ENCODE measurements at places on chromosomes 7 and 10.
A peak's percentile ranks its signal among the peaks of the same experiment; 100 is the strongest.

GRCh38 chr7:35405461-35405860 is 151.6 kb upstream of the TBX20 start:
- DNase-seq, result no peak

DNA sequence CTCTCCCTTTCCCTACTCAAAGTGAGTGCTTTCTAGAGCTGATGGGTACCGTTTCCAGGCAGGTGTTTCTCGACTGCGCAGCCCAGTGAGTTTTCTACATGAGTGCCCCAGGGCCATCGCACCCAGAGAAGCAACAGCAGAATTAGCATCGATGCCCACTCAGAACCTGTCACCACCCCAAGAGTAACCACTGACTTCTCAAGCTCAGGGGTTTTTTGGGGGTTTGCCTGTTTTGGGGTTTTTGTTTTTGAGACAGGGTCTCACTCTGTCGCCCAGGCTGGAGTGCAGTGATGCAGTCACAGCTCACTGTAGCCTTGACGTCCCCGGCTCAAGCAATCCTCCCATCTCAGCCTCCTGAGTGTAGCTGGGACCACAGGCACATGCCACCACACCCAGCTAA is 25.7 kb downstream of the SNX8 start:
- no peak for DNase-seq

GRCh38 chr7:38244516-38244915 is 28.9 kb downstream of the TARP start:
- DNase-seq, result no peak

GRCh38 chr7:49866910-49867309 is 93.5 kb downstream of the VWC2 start:
- DNase-seq, result no peak

DNA sequence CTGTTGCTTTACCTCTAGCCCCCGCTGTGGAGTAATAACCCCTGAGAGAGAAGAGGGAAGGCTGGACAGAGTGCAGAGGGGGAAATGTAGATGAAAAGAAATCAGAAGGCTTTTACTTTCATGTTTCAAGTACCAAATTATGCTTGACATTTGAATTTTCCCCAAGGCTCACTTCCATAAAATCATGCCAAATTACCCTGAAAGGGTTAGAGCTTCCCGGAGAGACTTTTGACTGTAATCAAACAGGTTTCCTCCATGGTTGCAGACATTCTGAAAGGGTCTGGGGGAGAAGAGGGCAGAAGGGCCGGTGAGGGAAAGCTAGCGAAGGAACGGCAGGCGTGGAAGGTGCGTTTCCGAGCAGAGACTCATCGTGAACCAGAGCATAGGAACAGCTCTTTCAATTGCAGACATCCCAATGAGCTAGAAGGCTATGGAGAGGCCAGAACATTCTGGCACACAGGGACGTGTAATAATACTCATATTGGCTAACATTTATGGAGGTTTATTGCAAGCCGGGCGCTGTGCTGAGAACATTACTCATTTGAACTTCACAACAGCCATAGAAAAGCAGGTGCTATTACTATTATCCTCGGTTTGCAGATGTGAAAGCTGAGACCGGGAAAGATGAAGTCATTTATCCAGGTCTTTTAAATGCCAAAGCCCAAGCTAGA is 620.8 kb upstream of the AUTS2 start:
- no peak for DNase-seq

- peak; percentile 19 for DNase-seq
Observed at GRCh38 chr7:105849122-105849855, 27.1 kb downstream of the ATXN7L1 start.

DNA sequence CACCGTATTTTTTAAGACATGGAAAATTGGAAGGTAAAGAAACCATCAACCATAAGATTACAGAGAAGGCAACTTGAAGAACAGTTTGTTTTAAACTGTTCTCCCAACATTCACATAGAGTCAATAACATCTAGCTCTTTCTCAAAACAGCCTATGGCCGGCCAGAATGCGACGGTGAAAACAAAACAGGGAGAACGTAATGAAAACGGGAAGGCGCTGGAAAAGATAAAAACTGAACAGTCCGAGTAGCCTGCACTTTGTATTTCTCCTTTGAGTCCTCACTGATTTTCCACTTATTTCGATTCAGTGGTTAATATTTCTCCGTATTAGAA is 637 bp downstream of the MICU1 start:
- DNase-seq, result no peak

- no peak for DNase-seq
Observed at GRCh38 chr10:62590306-62590705, 214.2 kb upstream of the ADO start.

DNA sequence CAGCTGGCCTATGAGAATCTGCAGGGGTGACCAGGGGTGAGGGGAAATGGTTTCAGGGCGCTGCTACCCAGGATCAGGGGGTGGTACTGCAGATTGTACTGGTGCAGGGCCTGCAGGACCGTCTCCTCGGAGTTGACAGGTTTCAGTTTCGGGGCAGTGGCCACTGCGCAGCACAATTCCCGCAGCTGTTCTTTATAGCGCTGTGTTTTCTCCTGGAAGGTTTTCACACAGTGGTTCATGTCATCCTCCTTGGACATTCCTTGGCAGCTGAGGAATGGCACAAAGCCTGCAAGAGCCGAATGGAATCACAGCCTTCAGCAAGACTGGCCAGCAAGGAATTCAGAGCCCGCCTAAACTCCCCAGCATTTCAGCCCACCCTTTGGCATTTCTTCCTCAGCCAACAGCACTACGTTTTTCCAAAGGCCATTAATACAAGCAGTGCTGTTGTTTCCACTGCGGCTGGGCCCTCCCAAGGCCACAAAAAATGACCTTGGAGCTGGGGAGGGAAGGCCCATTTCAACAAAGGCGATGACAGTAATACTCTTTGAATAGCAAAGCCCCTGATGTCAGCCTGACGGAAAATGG is 44.9 kb downstream of the PNLIPRP2 start:
- DNase-seq, result no peak

DNA sequence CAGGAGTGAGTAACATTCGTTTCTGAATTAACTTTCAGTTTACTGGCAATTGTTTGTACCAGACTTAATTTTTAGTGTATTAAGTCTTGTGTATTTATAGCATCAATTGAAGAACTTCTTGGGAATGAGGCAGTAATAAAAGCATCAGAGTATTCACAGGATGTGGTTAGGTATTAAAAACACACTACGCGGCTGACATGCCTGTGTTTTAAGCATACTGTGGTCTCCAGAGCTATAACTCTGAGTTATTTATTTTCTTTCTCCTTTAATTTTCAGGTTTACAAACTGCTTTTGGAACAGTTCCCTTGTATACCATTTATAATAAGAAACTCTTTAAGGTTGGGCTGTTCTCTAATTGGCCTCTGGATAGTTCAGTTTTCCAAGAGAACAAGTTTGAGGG is 626.1 kb upstream of the NRG3 start:
- no peak for DNase-seq

DNA sequence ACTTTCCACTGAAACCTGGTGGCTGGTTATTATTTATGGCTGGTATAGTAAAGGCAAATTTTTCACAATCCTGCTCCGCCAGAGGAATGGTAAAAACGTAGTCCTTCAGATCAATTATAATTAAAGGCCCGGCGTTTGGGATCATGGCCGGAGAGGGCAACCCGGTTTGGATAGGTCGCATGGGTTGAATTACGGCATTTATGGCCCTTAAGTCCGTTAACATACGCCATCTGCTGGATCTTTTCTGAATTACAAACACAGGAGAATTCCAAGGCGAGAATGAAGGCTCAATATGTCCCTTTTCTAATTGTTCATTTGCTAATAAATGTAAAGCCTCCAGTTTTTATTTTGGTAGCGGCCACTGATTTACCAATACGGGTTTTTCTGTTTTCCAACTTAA is 11.3 kb upstream of the TAS2R3 start:
- DNase-seq, result no peak

- DNase-seq, result no peak
Observed at GRCh38 chr10:95273393-95274312, 17.1 kb downstream of the PDLIM1 start.

GRCh38 chr7:70674571-70675010 is 457.4 kb upstream of the GALNT17 start:
- DNase-seq, result no peak

GRCh38 chr7:28408105-28408959 is 4.0 kb upstream of the CREB5 start:
- DNase-seq, result no peak

DNA sequence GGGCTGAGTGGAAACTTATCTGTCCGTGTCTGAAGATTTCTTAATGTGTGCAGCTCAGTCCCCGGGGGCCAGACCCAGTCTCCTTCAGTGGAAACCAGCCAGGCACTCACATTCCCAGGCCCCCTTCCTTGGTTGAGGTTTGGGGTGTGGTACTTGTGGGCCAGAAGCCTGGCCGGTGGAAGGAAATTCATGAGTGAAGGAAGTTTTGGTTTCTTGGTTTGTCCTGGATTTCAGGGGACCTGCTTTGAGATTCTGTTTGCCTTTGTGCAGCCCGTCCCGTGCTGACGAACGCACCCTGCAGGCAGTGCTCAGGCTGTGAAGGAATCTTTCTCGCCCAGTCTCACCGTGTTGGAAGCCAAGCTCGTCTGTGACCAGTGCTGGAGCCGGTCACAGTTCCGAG is 2.9 kb downstream of the INPP5A start:
- no peak for DNase-seq

GRCh38 chr7:130910949-130911944 is 177.2 kb upstream of the KLF14 start:
- DNase-seq, result no peak

- DNase-seq, result no peak
Observed at GRCh38 chr10:73786512-73786885, 1.1 kb downstream of the ZSWIM8 start.

- no peak for DNase-seq
Observed at GRCh38 chr7:51114501-51114900, 202.1 kb downstream of the COBL start.

DNA sequence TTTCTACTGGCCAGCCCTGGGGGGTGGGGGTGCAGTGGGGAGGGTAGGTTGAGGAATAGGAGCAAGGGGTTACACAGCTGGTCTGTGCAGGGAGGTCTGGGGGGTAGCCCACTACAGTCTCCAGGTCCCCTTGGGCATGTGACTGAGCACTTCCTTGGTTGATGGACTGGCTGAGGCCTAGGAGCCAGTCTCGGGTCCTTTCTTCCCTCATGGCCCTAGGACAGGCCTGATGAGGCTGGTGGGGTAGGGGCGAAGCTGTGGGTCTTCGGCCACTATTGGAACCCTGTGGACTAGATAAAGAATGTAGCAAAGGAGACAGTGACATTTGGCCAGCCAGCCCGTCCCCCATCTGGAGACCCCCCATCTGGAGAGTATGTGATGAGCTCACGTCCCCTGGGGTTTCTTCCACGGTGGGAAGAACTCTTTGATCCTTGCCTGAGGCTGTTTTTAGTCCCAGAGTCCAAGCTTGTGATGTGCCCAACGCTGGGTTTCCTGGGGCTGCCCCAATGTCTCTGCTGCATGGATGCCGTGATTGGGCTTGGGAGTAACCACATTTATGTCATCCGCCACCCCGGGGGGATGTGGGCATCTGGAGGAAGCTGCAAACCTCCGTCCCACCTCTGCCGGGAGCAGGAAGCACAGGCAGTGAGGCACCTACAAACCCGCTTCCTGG is 20.7 kb downstream of the FAM241B start:
- no peak for DNase-seq

- DNase-seq, result no peak
Observed at GRCh38 chr10:68301790-68302502, 29.9 kb upstream of the HNRNPH3 start.

DNA sequence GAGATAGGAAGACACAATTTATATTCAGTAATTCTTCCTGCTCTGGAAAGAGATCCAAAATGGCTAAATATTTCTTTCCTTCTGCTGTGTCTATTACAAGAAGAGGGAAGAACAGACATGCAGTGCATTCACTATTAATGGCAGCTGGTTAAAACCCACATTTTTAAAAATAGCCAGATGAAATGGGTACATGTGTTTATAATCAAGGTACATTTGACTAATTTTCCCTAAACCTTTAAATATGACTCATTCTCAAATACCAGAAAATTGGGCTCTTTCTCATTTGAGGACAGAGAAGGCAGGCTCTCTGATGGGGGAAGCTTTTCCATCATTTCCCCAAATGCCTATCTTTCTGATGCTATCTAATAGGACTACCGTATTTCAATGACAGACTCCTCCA is 215.7 kb upstream of the HABP2 start:
- no peak for DNase-seq

DNA sequence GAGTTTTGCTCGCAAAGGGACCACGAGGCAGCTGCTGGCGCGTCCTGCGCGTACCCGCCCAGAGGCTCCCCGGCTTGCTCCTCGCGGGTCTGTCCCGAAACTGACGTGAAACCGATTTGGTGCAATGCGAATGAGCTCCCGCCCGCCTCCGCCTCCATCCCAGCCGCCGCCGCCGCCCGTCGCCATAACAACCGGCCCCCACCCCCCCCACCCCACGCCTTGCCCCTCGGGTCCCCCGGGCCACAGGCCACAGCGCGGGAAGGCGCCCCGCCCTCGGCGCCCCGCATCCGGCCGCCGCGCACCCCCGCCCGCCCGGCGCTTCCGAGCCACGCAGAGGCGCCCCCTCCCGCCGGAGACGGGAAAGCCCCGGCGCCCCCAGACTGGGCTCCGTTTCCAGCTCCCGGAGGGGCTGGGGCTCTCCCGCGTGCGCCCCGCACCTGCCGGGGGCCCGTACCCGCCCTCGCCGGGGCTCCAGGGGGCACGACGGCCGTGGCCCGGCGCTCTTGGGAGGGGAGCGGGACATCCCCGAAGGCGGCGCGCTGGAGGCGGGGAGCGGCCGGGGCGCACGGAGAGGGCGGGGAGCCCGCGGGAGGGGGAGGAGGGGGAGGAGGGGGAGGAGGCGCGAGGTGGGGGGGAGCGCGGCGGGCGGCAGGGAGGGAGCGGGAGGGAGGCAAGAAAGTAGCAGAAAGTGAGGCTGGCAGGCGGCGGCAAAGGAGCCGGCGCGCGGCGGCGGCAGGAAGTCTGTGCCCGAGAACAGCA is at the start of gene CAMK1D:
CAMK1D (plus strand) TSS at position 678 of the 759 bp plus-strand sequence.
- peak; percentile 68 for DNase-seq

- no peak for DNase-seq
Observed at GRCh38 chr7:13151978-13152377, 464.5 kb downstream of the ARL4A start.

DNA sequence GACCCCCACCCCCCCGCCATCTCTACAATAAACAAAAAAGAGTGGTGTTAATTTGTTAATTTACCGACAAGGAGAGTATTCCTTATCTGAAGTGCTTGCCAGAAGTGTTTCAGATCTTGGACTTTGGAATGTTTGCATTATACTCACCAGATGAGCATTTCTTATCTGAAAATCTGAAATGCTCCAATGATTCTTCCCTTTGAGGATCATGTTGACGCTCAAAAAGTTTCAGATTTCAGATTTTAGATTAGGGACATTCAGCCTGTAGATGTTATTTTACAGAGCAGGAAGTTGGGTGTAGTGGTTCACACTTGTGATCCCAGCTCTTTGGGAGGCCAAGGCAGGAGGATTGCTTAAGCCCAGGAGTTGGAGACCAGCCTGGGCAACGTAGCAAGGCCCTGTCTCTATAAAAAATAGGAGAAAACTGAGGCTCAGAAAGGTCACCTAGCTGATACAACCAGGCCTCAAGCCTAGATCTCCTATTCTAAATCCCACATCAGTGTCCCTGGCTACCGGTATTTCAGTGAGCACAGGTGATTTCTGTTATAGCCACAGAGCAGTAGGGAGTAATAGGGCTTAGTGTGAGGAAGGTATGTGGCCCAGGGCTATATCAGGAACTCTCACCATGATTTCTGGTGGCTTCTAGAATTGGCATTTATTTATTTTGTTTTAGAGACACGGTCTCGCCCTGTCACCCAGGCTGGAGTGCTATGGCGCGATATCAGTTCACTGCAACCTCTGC is 35.4 kb downstream of the TMEM120A start:
- DNase-seq, result no peak
